AG10803 (cell line): ENCODE measurements at places on chromosomes 7 and 10.

- no peak for DNase-seq
Observed at GRCh38 chr10:79943871-79944270, 5.0 kb downstream of the SFTPD start.

GRCh38 chr7:94907811-94908322 is 473 bp downstream of the PPP1R9A start:
- no peak for DNase-seq

DNA sequence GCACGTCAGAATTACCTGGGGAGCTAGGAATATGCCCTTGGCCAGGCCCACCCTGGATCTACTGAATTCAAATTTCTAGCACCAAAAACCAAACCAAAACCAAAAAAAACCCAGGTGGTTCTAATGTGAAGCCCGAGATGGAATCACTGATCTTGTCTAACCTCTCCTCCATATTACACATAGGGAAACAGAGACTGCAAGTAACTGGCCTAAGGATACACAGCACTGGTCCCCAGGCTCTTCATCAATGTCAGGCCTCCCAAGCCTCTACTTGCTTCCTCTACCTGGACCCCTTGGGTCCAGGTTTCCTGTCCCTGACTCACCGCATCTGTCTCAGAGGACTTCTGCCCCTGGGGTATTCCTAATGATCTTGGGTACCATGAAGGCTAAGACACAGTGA is 30.7 kb downstream of the ZCCHC24 start:
- no peak for DNase-seq

- DNase-seq = no peak
Observed at GRCh38 chr7:37424995-37425394, 23.7 kb downstream of the ELMO1 start.

DNA sequence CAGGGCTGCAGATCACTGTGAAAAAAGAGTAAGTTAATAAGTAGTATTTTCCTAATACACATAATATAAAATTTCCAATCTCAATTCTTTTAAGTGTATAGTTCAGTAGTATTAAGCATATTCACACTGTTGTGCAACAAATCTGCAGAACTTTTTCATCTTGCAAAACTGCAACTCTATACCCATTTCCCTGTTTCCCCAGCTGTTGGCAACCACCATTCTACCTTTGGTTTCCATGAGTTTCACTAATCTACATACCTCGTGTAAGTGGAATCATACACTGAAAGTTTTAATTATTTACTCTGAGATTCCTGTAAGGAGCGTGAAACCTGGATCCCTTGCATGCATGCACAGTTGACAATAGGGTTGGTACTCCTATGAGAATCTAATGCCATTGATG is 155.4 kb downstream of the ZPBP start:
- DNase-seq = no peak

GRCh38 chr10:44424298-44424697 is 39.4 kb upstream of the CXCL12 start:
- DNase-seq = no peak

DNA sequence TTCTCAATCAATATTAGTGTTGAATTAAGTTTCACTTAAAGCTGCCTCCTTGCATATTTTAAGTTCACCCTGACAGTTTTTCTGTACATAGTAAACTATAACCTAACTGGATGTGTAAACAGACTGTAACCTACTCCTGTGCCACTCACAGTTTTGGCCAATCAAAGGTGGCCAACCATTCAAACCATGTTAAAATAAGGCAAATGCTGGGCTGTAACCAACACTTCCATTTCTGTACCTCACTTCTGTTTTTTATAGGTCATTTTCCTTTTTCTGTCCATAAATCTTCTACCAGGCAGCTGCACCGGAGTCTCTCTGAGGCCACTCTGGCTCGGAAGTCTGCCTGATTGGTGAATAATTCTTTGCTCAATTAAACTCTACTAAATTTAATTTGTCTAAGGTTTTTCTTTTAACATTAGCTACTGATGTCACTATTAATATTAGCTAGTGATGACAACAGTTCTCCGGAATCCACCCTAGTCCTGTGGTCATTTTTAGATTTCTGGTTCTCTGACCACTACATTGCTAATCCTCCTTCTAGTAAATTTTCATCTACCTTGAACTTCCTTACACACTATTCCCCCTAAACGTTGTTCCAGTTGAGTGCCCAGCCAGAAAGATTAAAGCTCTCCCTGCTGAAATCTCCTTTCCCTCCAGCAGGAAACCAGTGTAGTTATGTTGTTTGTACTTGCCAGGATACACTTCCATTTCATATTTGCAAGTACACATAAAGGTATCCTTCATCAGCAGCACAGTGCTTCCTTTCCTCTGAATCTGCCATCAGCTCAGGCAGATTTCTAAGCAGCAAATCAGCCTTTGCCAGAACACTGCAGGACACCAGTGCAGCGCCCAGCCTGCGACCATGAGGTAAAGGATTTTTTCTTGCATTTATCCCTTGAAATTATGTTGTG is 18.6 kb upstream of the IFIT2 start:
- peak; percentile 61 for DNase-seq
